ENCODE measurements at places on chromosomes 2 and 18.

DNA sequence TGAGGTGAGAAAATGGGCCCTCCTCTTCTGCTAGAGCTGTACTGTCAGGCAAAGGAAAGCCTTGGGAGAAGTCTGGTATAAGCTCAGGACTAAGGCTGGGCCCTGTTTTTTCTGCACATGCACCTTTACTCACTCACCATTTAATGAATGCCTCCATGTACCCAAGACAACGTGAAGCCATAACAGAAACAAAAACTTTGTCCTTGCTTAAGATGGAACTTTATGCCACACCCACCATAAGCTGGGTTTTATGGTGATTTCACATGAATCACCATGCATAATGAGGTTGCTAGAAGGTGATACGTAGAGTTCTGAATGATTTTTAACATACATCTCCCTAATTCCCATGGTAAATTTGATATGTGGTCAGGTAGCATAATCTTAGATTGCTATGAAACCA is 63.7 kb upstream of the CYP26B1 start:
- DNase-seq = no peak
- H3K27ac ChIP-seq = no peak overlapping the region
- no peaks in the 10 kb centered on the region for H3K36me3 ChIP-seq
- no peaks in the 10 kb centered on the region for H3K27me3 ChIP-seq
- H3K4me3 ChIP-seq = no peak overlapping the region

GRCh38 chr2:25388491-25388890 is 46.8 kb upstream of the DNMT3A start:
- peak overlapping the region; percentile 89 for H3K27ac ChIP-seq
- peaks cover 27% of the 10 kb centered on the region for H3K4me1 ChIP-seq
- H3K27me3 ChIP-seq = no peaks in the 10 kb centered on the region
- H3K4me3 ChIP-seq = peak overlapping the region; percentile 67

DNA sequence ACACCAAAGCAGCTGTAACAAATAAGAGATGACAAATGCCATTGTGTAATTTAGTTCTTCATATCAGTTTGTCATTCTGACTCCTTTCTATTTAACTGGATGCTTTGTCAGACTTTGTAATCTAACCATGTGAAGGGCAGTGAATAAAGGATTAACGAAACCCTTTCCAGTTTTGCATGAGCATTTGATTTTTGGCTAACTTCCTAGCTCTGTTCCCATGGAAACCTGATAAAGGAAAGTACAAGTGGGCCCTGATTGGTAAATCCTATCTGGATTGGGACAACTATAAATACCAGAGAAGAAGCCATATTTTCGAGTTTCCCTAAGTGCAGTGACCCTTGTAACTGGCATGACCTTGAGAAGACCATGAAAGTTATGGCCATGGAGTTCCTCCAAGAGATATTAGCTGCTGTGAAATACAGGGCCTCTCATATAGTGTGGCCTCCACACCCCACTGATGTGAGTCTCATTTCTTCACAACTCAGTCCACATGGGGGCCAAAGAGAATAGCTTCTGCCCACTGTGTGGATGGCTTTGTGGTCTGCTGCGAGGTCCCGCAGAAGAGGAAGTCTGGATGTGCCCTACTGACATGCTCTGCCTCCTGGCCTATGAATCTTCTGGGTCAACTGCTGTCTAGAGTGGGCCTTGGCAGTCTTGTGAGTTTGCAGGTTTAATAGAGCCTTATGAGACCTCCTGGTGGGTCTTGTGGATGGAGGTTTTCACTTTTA is 38.2 kb upstream of the CYP1B1 start:
- peaks cover 2% of the 10 kb centered on the region for H3K4me1 ChIP-seq
- DNase-seq = no peak
- H3K27me3 ChIP-seq = peaks cover 14% of the 10 kb centered on the region
- H3K4me3 ChIP-seq = no peak overlapping the region
- peaks cover 2% of the 10 kb centered on the region for H3K36me3 ChIP-seq

DNA sequence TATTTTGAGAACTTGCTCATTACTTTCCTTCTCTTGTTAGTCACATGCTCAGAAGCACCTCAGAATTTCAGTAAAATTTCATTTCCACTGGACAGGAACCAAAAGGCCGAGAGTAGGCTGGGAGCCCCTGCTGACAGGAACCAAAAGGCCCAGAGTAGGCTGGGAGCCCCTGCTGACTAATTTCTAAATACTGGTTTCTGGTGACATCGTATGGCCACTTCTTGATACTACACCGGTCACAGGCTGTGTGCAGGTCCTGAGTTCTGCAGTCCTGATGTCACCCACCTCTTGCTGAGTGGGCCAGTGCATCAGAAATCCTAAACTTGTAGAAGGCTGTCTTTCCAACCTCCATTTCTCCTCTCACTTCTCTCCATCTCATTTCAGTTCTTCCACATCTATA is 17.7 kb upstream of the EN1 start:
- no peak for DNase-seq
- H3K27me3 ChIP-seq = peaks cover 16% of the 10 kb centered on the region
- H3K4me3 ChIP-seq = no peak overlapping the region

GRCh38 chr2:204846471-204846870 is 301.2 kb downstream of the PARD3B start:
- no peaks in the 10 kb centered on the region for H3K36me3 ChIP-seq
- no peak overlapping the region for H3K27ac ChIP-seq
- H3K4me3 ChIP-seq = no peak overlapping the region
- no peaks in the 10 kb centered on the region for H3K27me3 ChIP-seq
- DNase-seq = no peak

DNA sequence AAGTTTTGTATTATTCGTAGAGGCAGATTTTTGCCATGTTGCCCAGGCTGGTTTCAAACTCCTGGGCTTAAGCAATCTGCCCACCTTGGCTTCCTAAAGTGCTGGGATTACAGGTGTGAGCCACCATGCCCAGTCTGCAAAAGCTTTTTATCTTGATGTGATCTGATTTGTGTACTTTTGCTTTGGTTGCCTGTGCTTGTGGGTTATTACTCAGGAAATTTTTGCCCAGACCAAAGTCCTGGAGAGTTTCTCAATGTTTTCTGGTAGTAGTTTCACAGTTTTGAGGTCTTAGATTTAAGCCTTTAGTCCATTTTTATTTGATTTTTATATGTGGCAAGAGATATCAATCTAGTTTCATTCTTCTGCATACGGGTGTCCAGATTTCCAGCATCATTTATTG is 42.4 kb downstream of the SYT4 start:
- H3K27ac ChIP-seq = no peak overlapping the region
- no peak overlapping the region for H3K4me3 ChIP-seq
- DNase-seq = no peak

- H3K36me3 ChIP-seq = no peaks in the 10 kb centered on the region
- no peak for DNase-seq
- H3K4me3 ChIP-seq = no peak overlapping the region
- peaks cover 9% of the 10 kb centered on the region for H3K4me1 ChIP-seq
These were observed 71.7 kb downstream of the CLHC1 start for GRCh38 chr2:55160422-55160821.

DNA sequence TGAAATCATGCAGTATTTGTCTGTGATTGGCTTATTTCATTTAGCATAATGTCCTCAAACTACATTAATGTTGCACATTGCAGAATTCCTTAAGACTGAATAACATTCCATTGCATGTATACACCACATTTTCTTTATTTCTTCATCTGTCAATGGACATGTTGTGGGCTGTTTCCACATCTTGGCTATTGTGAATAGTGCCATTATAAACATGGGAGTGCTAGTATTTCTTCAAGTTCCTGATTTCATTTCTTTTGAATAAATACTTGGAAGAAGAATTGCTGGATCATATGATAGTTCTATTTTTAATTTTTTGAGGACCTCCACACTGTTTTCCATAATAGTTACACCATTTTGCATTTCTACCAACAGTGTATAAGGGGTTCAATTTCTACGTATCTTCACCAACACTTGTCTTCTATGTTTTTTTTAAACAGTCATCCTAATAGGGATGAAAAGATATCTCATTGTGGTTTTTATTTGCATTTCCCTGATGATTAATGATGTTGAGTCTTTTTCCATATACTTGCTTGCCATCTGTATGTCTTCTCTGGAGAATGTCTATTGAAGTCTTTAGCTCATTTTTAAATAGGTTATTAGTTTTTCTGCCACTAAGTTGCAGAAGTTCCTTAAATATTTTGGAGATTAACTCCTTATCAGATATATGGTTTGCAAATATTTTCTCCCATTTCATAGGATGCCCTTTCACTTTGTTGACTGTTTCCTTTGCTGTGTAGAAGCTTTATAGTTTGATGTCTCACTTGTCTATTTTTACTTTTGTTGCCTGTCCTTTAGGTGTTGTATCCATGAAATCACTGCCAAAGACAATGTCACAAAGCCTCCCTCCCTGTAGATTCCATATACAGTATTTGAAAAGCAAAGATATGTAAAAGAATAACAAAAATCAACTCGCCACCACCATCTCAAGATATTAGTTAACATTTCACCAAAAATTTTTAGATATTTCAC is 14.6 kb downstream of the FBXO11 start:
- H3K27ac ChIP-seq = peak overlapping the region; percentile 36
- H3K27me3 ChIP-seq = no peaks in the 10 kb centered on the region
- H3K36me3 ChIP-seq = peaks cover 9% of the 10 kb centered on the region
- H3K4me1 ChIP-seq = peaks cover 36% of the 10 kb centered on the region
- DNase-seq = no peak

DNA sequence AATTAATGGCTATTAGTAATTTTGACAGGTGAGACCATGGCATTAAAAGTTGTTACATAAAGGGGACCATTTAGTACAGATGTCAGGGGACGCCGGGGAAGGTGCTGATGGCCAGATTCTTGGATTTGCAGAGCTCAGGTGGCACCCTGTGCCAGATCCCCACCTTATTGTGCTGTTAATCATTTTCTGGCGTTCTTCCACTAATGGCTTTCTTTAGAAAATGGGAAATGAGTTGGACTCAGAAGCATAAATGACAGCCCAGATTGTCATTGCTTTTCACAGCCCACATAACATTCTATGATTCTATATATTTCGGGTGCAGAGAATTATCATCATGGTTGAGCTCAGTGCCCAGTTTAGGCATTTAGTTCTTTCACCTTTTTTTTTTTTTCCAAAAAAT is 257.2 kb upstream of the TCF4 start:
- H3K27me3 ChIP-seq = no peaks in the 10 kb centered on the region
- H3K27ac ChIP-seq = no peak overlapping the region
- no peaks in the 10 kb centered on the region for H3K4me1 ChIP-seq
- no peaks in the 10 kb centered on the region for H3K36me3 ChIP-seq

GRCh38 chr18:13266218-13267100 is 47.9 kb downstream of the LDLRAD4 start:
- no peak for DNase-seq
- H3K27me3 ChIP-seq = peaks cover 22% of the 10 kb centered on the region
- H3K4me3 ChIP-seq = no peak overlapping the region
- peaks cover 9% of the 10 kb centered on the region for H3K4me1 ChIP-seq
- no peaks in the 10 kb centered on the region for H3K36me3 ChIP-seq

DNA sequence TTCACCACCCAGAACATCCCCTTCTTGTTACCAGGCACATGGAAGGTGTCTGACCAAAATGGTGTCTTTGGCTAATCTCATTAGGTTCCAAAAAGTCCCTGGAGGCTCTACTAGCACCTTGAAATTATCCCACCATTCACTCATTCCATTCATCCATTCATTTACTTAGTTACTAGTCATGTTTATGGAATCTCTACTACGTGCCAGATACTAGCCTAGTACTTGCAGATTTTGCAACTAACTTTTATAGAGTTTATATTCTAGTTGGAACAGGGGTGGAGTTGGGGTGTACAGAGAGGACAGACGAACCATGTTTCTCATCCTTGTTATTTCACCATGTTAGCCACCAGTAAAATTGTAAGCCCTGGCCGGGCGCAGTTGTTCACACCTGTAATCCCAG is 4.0 kb upstream of the NOP58 start:
- DNase-seq = no peak
- H3K4me1 ChIP-seq = no peaks in the 10 kb centered on the region
- no peaks in the 10 kb centered on the region for H3K27me3 ChIP-seq

DNA sequence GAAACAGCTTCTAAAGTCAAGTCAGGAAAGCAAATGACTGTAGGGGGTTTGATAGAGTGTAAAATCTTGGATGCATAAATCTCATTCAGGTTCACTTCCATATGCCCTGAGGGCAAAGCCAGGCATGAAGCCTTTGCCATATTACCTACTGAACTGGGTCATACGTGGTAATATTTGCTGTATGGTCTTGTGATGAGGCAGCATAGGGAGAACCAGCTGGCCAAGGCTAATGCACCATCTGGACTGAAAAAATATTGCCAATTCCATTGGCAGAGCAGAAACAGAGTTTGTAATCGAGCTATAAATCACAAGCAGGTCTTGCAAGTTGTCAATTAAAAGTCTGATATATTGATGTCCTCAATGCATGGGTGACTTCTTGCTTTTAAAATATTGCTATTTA is 243.8 kb downstream of the ERBB4 start:
- no peaks in the 10 kb centered on the region for H3K36me3 ChIP-seq
- H3K4me3 ChIP-seq = no peak overlapping the region
- DNase-seq = no peak
- no peaks in the 10 kb centered on the region for H3K4me1 ChIP-seq
- H3K27me3 ChIP-seq = no peaks in the 10 kb centered on the region
- H3K27ac ChIP-seq = no peak overlapping the region

- peaks cover 3% of the 10 kb centered on the region for H3K27me3 ChIP-seq
- no peak overlapping the region for H3K4me3 ChIP-seq
- no peaks in the 10 kb centered on the region for H3K4me1 ChIP-seq
- H3K27ac ChIP-seq = no peak overlapping the region
- no peak for DNase-seq
- H3K36me3 ChIP-seq = no peaks in the 10 kb centered on the region
These were observed 266.6 kb downstream of the CYP26B1 start for GRCh38 chr2:71880846-71881610.

DNA sequence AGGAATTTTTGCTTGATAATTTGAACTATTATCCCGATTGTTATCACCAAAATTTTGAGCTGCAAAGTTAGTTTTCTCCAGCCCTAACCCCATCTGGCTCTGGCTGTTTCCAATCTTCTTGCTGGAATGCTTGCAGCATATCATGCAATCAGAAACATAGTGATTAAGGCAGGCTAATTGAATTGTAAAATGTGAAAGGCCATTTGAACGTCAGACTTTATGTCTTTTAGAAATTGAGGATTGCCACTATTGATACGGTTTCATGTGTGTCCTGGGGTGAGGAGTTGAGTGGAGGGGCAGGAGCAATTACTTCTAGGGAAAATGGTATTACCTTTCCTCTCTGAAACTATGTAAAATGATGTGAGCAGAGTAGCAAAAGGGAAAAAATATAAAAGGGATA is 1674.5 kb upstream of the LRRTM1 start:
- no peak overlapping the region for H3K27ac ChIP-seq
- no peak for DNase-seq
- H3K4me3 ChIP-seq = no peak overlapping the region
- no peaks in the 10 kb centered on the region for H3K27me3 ChIP-seq

DNA sequence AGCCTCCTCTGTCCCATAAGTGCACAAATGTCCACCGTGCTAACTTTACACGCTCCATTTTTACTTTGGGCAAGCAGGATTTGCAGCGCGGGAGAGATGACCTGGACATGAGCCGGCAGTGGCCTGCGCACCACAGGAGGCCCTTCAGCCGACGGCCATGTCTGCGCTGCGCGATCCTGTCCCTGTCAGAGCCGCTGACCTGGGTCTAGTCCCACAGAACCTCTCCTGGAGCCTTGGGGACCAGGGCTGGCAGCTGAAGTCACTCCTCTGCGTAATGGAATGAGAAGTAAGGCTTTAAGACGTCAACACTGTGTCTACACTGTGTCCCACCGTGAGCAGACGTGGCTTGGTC is 29.6 kb downstream of the ADI1 start:
- H3K27ac ChIP-seq = no peak overlapping the region
- H3K27me3 ChIP-seq = no peaks in the 10 kb centered on the region
